Stimulated activated CD8-positive, alpha-beta memory T cell treated with anti-CD3 and anti-CD28 coated beads, Interleukin-7, amount 100 ng/mL, for 1 hour (primary cell): ENCODE measurements at places on chromosomes 1 and 21.

- DNase-seq: no peak
Measured at GRCh38 chr21:45971616-45972352, 9.8 kb upstream of the COL6A1 start.

- no peak for DNase-seq
Measured at GRCh38 chr1:204289280-204289679, 70.4 kb downstream of the PLEKHA6 start.

- no peak for DNase-seq
Measured at GRCh38 chr1:183444243-183444642, 26.1 kb upstream of the NMNAT2 start.

DNA sequence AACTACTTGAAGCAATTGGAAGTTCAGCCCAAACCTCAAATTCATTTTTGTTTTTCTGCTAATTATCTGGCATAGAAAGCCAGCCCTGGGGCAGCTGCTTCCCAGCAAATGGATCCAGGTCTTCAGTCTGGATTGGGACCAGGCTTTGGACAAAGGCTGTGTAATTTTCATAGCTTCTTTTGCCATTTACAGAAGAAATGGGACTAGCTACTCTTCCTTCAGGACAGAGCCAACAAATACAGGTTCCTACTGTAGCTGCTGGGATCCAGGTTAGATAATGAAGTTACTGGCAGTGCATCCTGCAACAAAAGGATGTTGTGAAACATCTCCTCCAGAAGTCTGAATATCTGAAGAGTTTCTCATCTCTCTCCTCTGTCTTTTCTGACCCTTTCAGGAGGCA lies 171.5 kb upstream of the CAMK1G start:
- no peak for DNase-seq

- no peak for DNase-seq
Measured at GRCh38 chr1:71203241-71203640, 122.4 kb upstream of the ZRANB2 start.

GRCh38 chr1:107626073-107626796 lies 338.7 kb downstream of the VAV3 start:
- no peak for DNase-seq

DNA sequence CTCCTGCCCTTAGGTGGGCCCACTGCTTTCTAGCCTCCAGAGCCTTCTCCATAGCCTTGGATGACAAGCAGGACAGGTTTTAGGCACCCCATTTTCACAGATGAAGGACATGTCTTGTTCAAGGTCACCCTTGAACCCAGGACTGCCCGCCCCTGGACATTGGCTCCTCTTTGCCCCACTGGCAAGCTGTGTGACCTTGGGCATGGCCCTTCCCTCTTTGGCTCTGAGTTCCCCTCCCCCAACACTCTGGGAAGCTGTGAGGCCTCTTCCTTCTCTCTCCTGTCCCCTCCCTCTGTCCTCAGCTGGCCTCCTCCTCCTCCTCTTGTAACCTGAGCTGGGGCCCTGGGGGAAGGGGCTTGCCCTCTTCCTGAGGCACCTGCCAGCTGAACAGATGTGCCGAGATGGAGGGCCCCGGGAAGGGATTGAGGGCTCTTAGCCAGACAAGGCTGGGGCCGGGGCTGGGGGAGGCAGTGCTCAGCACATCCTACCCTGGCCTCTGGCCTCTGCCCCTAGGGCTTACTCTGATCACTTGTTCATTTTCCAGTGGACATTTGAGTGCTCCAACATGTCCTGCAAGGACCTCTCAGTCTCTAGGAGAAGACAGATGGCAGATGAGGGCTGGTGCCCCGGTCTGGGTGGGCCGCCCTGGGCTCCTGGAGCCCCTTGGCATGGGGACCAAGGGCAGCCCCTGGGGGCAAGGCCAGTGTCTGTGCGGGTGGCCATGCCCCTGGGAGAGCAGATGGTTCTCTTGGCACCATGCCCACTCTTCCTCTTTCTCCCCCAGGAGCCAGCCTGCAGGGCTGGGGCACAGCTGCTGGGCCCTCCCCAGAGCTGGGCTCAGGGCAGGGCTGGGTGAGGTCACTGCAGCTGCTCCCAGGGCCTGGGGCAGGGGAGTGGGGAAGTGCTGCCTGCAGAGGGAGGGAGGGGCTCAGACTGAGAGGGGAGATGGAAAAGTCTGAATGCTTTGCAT lies 10.7 kb downstream of the FOXO6 start:
- DNase-seq: no peak

GRCh38 chr1:229030630-229031029 lies 240.3 kb upstream of the RAB4A start:
- DNase-seq: no peak

GRCh38 chr1:48955774-48956173 lies 179.1 kb upstream of the BEND5 start:
- no peak for DNase-seq

GRCh38 chr1:203751051-203751450 lies 13.9 kb upstream of the LAX1 start:
- no peak for DNase-seq

DNA sequence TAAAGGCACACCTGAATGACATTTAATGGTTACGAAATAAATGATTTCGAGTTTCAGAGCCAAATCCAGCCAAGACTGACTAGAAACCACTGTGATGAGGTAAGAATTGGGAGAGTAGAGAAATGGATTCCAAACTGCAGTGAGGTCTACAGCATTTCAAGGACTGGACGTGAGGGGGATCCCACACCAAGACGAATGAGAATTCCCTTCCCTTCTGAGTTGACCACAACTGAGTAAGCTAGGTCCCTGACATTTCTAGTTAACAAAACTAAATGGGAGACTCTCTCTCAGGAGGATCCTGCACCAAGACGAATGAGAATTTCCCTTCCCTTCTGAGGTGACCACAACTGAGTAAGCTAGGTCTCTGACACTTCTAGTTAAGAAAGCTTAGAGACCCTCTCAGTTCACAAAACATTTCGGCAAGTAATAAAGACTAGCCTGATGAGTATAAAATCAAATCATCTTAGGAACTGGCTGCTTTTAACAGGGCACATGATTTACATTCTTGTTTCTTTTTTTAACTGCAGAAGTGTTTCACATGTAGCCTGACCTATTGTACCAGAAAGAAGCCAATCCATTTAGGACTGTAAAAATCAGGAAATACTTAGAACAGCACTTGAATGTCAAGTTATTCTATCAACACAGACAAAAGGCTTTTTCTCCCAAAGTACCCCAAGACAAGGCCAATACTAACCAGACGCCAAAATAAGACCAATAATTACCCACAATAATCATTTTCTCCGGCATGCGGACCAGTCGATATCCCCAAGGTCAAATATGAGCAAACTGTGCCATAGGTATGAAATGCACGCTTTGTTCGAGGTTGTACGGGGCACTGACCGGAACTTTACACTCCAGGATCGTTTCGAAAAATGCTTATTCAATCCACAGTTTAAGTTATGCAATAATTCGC lies 1.4 kb upstream of the SPATA1 start:
- DNase-seq: no peak

- DNase-seq: no peak
Measured at GRCh38 chr21:33035147-33035546, 9.4 kb downstream of the OLIG2 start.

- DNase-seq: peak; percentile 12
Measured at GRCh38 chr1:242017580-242018233, 18.8 kb upstream of the MAP1LC3C start.

GRCh38 chr1:81880781-81881180 lies 80.0 kb downstream of the ADGRL2 start:
- DNase-seq: no peak

DNA sequence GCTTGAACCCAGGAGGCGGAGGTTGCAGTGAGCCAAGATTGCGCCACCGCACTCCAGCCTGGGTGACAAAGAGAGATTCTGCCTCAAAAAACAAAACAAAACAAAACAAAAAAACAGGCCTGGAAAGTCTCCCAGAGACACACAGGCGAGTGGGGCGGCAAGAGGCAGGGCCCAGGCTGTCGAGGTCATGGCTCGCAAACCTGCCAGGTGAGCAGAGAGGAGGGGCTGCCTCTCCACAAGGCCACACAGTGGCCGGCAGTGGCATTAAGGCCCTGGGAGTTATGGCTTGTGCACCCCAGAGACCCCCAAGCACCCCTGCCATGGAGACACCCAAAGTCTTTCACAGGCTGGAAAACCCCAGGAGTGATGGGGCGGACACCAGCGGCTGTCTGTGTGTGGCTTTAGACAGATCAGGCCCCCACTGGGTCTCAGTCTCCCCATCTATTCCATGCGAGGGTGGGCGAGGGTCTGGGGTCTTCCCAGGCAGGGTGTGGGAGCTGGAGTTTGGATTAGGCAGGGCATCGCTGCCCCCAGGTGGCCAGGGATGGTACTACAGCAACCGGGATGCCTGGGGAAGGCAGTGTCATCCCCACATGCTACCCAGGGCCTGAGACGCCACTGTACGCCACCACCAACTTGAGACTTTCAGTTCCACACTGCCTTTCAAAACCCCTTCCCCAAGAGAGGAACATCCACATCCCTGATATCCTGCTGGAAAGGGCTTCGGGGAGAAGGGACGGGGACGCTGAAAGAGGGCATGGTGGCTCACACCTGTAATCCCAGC lies 7.3 kb upstream of the CTRC start:
- peak; percentile 60 for DNase-seq

- DNase-seq: peak; percentile 19
Measured at GRCh38 chr21:44299458-44300261, at the start of gene PFKL. PFKL (plus strand) TSS chr21:44300053; CDS start chr21:44300106, 53 bp downstream.

DNA sequence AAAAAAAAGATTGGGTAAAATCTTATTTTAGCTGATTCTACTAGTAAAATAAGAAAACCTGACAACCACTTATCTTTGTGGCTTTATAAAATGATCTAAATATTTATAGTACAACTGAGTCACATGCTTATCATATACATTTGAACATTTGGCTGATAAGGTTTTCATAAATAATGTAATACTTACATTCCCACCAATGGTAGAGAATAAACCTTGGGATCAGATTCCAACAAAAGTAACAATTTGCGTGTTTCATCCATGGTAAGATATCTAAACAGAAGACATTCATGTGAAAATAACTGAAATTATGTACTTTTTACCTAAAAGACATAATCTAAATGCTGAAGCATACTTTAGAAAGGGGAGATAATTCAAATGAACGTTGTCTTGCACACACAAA lies 18.4 kb downstream of the STIL start:
- DNase-seq: no peak

DNA sequence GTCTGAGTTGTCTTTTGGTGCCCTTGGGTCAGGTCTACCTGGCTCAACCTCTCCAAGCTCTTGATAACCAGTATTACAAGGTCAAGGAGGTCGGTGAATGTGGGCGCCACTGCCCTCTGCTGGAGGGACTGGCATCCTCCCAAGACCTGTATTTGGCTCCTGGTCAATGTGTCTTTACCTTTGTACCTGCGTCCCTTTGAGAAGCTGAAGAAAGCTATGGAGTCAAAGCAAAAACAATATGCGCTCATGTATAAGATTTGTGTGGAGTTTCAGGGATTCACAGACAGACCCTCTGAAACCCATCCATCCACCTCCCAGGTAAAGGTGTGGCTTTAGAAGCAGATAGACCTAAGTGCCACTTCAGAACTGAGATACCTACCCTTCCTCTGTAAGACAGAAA lies 61.8 kb upstream of the NBL1 start:
- peak; percentile 65 for DNase-seq
